Breast epithelium (tissue), 4 donors: ENCODE measurements at places on chromosomes 4 and X.

- DNase-seq, result no peak
Measured at GRCh38 chr4:148065075-148065474, 333.2 kb downstream of the ARHGAP10 start.

GRCh38 chr4:48470570-48470969 is 12.6 kb upstream of the SLC10A4 start:
- no peak for DNase-seq

GRCh38 chr4:82865592-82865991 is 25.4 kb downstream of the SEC31A start:
- no peak for DNase-seq

DNA sequence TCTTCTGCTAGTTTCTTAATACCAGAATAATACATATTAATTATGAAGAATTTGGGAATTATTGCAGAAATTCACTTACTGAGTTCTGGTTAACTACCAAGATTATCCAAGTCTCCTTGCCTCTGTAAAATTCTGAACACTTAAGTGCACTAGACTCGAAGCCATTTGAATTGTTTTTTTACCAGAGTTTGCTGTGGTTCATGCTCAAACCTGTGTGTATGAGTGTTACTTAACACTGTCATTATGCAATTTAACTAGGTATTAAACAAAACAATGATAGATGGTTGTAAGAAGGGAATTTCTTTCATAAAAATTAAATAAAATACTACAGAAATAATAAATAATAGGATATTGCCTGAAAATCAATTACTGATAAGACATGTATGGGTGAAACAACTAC is 145.6 kb upstream of the FAT4 start:
- DNase-seq, result no peak
